Bladder microvascular endothelial cell (primary cell): ENCODE measurements at places on chromosomes 11 and 22. TPM values are rescaled to one million over a fixed set of nuclear protein-coding genes. Genes with fewer than 3 reads are reported as not detected.

Gene SLC25A18
- total RNA-seq = not detected in 2 replicates

Gene NPTXR
- total RNA-seq = 0.16 and 0.69 TPM in 2 replicates

Gene SEC14L6
- 0.13 TPM in 1 of 2 replicates, not detected in the other for total RNA-seq

Gene TRMT2A
- 33.0 and 52.9 TPM in 2 replicates for total RNA-seq

Gene CCDC73
- total RNA-seq = 0.06 TPM in 1 of 2 replicates, not detected in the other

Gene ROBO4
- total RNA-seq = 204 and 396 TPM in 2 replicates

Gene INSC
- total RNA-seq = under 0.01 and 0.06 TPM in 2 replicates

Gene GPR137
- total RNA-seq = 6.5 and 17.1 TPM in 2 replicates

Gene TMEM191B
- 2.4 TPM in 1 of 2 replicates, not detected in the other for total RNA-seq

Gene WNT11
- total RNA-seq = 0.31 TPM in 1 of 2 replicates, not detected in the other

Gene PANX3
- not detected in 2 replicates for total RNA-seq

Gene LRRC4C
- total RNA-seq = not detected in 2 replicates

Gene ASRGL1
- 27.6 and 33.4 TPM in 2 replicates for total RNA-seq

Gene DMC1
- 0.69 and 1.5 TPM in 2 replicates for total RNA-seq

Gene DCDC1
- under 0.01 TPM in 1 of 2 replicates, not detected in the other for total RNA-seq

Gene TOM1
- total RNA-seq = 16.0 and 29.6 TPM in 2 replicates

Gene PLA2G6
- 3.2 and 8.3 TPM in 2 replicates for total RNA-seq

Gene DDTL
- total RNA-seq = 0.25 and 1.1 TPM in 2 replicates

Gene RAG1
- 0.81 and 1.4 TPM in 2 replicates for total RNA-seq

Gene CHST1
- total RNA-seq = 15.0 and 19.3 TPM in 2 replicates

Gene DTX4
- total RNA-seq = 0.32 and 68.3 TPM in 2 replicates

Gene MMP8
- total RNA-seq = not detected in 2 replicates

Gene TEX54
- total RNA-seq = not detected in 2 replicates

Gene SMTNL1
- total RNA-seq = not detected in 2 replicates

Gene CEP57
- total RNA-seq = 26.9 and 38.6 TPM in 2 replicates

Gene MISFA
- under 0.01 and 0.82 TPM in 2 replicates for total RNA-seq

Gene IGSF9B
- 0.19 TPM in 1 of 2 replicates, not detected in the other for total RNA-seq

Gene TMEM184B
- total RNA-seq = 16.7 and 43.5 TPM in 2 replicates

Gene C11orf86
- not detected in 2 replicates for total RNA-seq

Gene A4GALT
- total RNA-seq = 24.8 and 54.1 TPM in 2 replicates
